ENCODE measurements at places on chromosomes 4 and X.
A peak's percentile ranks its signal among the peaks of the same experiment; 100 is the strongest.

DNA sequence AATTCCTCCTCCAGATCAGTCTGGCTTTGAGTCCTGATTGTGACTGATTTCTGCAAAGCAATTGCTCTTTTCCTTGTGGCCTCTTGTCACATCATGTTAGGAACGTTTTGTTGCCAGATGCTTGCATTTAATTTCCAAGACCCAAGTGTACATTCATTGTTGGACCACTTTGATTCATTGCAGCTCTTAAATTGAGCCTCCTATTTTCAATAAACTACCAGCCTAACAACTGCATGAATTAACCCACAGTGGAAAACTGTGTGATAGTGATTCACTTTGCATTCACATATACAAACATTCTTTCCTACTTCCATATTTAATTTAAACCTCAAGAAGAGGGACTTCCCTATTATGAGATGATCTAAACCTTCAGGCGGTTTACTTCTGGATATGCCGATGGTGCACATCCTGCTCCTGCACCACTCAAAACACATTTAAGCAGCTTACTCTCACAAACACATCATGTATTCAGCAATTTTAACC, 118.4 kb downstream of the AFF1 start:
- DNase-seq = no peak

DNA sequence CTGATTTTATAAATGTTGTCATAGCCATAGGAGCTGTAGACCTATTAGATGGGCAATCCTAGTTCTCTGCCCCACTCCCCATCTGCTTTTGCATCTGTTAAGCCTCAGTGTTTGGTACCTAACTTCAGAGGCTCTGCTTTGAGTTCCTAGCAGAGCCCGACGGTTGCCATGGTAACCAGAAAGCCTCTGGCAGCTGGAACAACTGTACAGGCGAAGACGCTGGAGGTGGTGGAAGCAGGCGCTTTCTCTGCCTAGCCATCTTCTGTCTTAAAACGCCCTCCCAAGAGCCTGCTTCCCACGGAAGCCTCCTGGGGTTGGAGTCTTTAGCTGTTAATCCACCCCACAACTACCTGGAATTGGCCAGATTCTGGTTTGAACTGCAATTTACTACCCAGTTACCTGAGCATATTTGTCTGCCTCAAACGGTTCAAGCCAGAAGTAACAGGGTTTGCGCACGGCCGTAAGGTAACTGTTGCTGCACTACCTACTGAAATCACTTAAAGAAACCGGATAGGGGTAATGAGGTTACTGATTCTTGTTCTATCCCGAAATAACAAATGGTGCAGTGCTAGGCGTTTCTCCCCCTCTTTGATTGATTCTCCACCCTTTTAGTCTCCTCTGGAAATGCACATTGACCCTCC, 1.0 kb upstream of the GABRG1 start:
- DNase-seq = no peak

- DNase-seq = no peak
Measured at GRCh38 chr4:165662341-165662740, 210.7 kb upstream of the TLL1 start.

DNA sequence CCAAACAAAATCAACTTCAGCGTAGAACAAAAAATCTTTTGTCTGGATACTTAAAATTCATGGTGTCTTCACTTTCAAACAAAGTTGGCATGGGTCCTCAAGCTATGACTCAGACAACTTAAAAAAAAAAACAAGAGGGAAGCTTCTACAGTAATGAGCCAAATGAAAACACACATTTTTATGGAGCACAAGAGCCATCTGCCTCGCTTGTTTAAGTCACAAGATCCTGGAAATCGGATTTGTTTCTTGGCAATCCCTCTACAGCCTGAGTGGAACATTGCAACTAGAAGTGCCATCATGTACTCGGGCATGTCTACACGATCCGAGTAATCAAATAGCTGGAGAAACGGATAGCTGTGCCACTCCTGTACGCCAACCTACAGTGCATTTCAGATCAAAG, 22.6 kb downstream of the LAMP2 start:
- DNase-seq = no peak

GRCh38 chr4:105194328-105195231, 47.9 kb downstream of the TET2 start:
- peak; percentile 55 for DNase-seq
